ENCODE measurements at places on chromosomes 1 and 21.

GRCh38 chr1:172826096-172826741 is 167.3 kb downstream of the FASLG start:
- DNase-seq, result no peak

- DNase-seq, result no peak
Observed at GRCh38 chr1:232634096-232634495, 4.2 kb upstream of the SIPA1L2 start.

- DNase-seq, result no peak
Observed at GRCh38 chr1:202235856-202236837, 42.5 kb downstream of the LGR6 start.

DNA sequence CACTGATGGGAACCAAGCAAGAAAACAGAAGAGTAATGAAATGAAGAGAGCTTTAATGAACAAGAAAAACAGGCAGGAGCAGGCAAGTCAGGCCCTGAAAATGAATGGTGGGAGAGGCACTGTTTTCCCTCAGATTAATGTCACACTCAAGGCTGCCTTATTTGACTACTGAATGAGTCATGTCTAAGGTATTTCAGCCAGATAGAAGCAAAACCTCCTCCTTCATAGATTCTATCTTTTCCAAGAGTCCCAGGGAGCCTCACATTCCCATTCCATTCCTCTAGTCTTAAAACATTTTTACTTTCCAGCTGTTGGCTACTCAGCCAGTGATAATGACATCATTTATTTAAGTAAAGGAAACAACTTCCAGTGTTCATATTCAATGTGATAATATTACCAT is 228.4 kb upstream of the NRIP1 start:
- no peak for DNase-seq

Data from type B pancreatic cell (in vitro differentiated cells).